Esophagus squamous epithelium (tissue), 5 donors: ENCODE measurements at places on chromosomes 2 and 18. TPM values are rescaled to one million over a fixed set of nuclear protein-coding genes. Genes with fewer than 3 reads are reported as not detected.

- DNase-seq, result no peak
These were observed 49.9 kb upstream of the AFF3 start for GRCh38 chr2:100192300-100192699.

RAX gene
- not detected for total RNA-seq

GRCh38 chr18:46072376-46072867 lies 362 bp upstream of the PSTPIP2 start:
- DNase-seq, result no peak

DNA sequence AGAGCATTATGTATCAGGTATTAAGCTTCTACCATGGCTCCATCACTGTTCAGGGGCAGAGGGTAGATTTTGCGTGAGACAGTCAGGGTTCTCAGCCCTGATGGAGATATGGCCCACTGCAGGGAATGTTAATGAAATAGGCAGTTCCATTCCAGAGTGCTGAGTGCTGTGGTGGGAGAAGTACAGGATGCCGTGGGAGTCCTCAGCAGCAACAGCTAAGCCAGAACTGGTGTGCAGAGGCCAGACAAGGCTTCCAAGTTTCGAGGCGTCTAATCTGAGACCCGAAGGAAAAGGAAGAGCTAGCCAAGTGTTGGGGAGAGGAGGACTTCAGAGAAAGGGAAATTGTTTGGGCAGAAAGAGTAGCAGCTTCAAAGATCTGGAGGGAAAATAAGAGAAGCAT lies 30.2 kb upstream of the MAPRE2 start:
- DNase-seq, result no peak
